ENCODE measurements at places on chromosomes 5 and 9. TPM values are rescaled to one million over a fixed set of nuclear protein-coding genes. Genes with fewer than 3 reads are reported as not detected.
A peak's percentile ranks its signal among the peaks of the same experiment; 100 is the strongest.

DNA sequence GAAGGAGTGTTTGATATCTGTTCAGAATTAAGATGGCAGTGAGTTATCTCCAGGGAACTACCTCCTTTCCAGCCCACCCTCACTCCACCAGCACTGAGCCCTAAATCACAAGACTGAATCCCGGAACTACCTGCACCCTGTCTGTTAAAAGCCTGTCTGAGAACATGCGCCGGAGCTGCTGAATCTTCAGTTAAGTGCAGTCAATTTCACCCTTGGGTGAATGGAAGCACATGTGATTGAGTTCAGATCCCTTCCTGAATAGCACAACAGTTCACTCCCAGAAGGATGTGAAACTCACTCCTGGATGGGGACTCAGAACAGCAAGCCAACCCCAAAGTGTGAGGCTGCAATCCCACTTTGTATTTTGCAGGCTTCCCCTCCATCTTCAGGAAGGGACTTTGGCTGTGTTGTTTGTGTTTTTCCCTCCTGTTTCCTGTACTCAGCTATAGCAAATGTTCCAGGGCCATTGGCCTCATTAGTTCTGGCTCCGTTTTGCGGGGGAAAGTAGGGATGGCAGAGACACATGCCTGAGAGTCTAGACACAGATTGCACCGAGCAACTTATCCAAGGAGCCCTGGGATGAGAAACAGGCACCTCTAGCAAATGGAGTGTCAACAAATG is 43.4 kb downstream of the DPYSL3 start:
- no peak for DNase-seq

TMEM8B gene
- total RNA-seq: 1.5 TPM

OR1Q1 gene
- not detected for total RNA-seq

DNA sequence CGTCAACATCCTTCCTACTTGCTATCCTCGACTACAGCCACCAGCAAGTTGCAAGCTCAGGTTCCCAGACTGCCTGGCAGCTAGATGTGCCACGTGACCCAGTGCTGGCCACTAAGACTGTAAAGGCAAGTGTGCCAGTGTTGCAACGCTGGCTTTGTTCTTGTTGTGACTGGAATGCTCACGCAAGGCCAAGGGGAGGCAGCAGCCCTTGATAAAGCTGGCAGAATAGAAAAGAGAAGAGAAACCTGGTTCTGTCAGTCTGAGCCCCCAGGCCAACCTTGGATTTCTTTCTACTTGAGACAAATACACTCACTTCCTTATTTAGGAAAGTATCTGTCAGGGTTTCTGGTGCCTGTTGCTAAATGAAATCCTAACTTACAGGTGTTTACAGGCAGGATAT is 113.0 kb downstream of the KLHL3 start:
- DNase-seq: peak; percentile 76

DNA sequence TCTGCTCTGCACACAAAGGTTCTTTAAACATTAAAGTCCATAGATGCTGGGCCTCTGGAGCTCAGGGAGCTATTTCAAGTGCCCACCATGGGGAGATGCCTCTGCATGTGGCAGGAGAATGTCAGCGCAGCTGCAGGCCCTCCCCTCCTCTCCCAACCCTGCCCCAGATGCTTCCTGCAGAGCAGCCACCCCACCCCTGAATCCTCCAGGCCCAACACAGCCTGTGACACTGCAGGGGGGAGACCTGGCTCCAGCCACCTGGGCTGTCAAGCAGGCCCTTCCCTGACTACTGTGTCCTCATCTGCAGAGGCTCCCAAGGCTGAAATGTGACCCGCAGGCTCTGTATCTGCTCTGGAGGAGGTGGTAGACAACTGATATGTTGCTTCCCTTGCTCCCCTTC is 213.9 kb downstream of the GABBR2 start:
- DNase-seq: no peak

- peak; percentile 99 for DNase-seq
Measured at GRCh38 chr5:82356808-82357671, 78.9 kb upstream of the RPS23 start.

- no peak for DNase-seq
Measured at GRCh38 chr5:175616083-175616482, 41.8 kb upstream of the HRH2 start.

GRCh38 chr5:132673488-132673887 is 301 bp upstream of the IL4 start:
- DNase-seq: no peak

LCP2 gene
- total RNA-seq: not detected

ZMYND19 gene
- 34.2 TPM for total RNA-seq

PCDHA9 gene
- total RNA-seq: under 0.01 TPM

GRCh38 chr9:95980262-95981125 is 105.0 kb downstream of the ERCC6L2 start:
- peak; percentile 49 for DNase-seq

- DNase-seq: no peak
Measured at GRCh38 chr9:29209748-29210291, 1636.5 kb upstream of the C9orf72 start.

GRCh38 chr5:61551637-61552313 is 219.7 kb downstream of the ZSWIM6 start:
- no peak for DNase-seq

DNA sequence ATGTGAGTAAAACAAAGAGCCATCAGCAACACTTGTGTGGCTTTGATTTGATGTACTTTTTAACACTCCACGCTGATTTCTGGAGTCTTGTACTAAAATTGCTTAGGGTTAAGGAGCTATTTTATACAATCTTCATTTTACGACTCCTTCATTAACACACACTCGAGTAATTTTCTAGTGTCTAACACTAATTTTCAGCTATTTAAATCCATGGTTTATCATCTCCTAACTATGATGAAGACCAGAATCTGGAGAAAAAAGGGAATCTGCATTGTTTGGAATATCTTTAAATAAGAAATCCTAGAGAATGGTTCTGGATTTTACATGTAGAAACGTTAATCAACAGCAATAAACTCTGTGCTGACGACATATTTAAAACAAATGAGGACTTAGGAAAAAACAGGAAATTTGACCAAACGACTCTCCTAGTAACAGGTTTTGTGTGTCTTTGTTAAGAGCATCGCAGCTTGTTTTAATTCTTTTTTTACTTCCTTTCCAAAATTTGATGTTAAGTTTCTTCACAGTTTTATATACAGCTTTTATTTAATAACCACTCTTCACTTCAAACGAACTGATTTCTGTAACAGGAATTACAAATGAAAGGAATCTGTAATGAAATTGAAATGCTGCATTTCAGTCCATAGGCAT is 138.5 kb downstream of the AOPEP start:
- DNase-seq: no peak

NPR2 gene
- 5.0 TPM for total RNA-seq

DNA sequence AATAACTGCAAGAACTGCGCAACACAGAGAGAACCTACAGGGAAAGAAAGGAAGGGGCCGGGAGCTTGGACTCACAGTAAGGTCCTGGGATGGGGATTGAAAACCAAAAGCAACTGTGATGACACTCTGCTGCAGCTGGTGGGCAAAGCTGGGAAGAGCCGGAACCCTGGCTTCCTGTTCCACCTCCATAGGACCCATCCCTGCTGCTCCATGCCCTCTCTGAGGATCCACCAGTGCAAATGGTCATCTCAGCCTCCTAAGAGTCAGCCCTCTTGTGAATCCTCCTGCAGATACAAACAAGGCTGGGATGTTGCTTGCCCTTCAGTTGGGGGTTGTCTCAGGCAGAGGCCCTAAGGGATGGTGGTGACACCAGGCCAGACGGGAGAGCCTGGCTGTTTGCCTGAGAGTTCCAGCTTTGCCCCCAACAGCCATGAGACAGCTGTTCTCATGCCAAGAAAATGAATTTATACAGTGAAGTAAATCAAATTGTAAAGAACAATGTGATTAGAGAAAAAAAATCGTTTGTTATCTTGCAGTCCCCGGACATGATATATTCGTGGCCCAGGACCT is 90.8 kb downstream of the TENT4A start:
- DNase-seq: no peak

TNC gene
- total RNA-seq: 204 TPM

- DNase-seq: no peak
Measured at GRCh38 chr5:52013523-52013922, 630.3 kb downstream of the ISL1 start.

- peak; percentile 82 for DNase-seq
Measured at GRCh38 chr9:79581794-79582193, 10.0 kb downstream of the TLE4 start.
